ENCODE measurements at places on chromosomes 5 and 9. TPM values are rescaled to one million over a fixed set of nuclear protein-coding genes. Genes with fewer than 3 reads are reported as not detected.
A peak's percentile ranks its signal among the peaks of the same experiment; 100 is the strongest.

DNA sequence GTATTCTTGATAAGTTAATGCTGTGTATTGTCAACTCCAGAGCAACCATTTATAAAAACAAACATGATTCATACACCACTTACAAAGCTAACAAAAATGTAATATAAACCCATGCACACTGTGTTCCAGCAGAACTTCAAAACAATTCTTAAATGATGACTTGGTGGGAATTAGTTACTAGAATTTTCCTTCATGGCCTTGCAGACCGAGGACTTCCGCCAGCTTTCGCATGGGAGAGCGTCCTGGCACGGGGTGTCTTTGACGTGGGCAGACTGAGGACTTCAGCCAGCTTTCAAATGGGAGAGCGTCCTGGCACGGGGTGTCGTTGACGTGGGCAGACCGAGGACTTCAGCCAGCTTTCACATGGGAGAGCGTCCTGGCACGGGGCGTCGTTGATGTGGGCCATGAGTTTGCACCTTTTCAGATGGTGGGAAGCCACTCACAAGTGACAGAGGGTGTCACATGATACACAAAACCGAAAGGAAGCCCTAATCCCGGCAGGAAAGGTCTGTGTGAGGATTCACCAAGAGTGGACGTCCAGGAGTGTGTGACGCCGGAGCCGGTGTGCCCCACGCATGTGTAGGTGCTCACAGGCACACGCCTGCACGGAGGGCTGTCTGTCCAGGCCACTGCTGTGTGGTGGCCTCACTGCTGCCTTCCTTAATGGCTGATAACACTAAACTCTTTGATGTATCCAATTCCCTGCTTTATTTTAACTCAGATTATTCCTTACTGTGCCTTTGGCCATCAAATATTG lies 211.3 kb upstream of the IRX4 start:
- H3K4me1 ChIP-seq, result no peaks in the 10 kb centered on the region
- no peak for DNase-seq
- no peak overlapping the region for H3K27ac ChIP-seq
- no peaks in the 10 kb centered on the region for H3K27me3 ChIP-seq
- H3K36me3 ChIP-seq, result no peaks in the 10 kb centered on the region

KCNT1 gene
- 0.08 TPM for total RNA-seq

NEUROG1 gene
- total RNA-seq, result not detected

SLC4A9 gene
- not detected for total RNA-seq

GRCh38 chr5:16918891-16919671 lies 17.0 kb downstream of the MYO10 start:
- no peak for DNase-seq
- no peak overlapping the region for H3K4me3 ChIP-seq
- H3K4me1 ChIP-seq, result no peaks in the 10 kb centered on the region
- H3K36me3 ChIP-seq, result no peaks in the 10 kb centered on the region

- no peaks in the 10 kb centered on the region for H3K4me1 ChIP-seq
- H3K36me3 ChIP-seq, result no peaks in the 10 kb centered on the region
- H3K4me3 ChIP-seq, result no peak overlapping the region
- peaks cover 3% of the 10 kb centered on the region for H3K27me3 ChIP-seq
- no peak for DNase-seq
- H3K27ac ChIP-seq, result no peak overlapping the region
Observed at GRCh38 chr5:153816870-153817269, 221.8 kb downstream of the FAM114A2 start.

GRCh38 chr5:74428876-74429275 lies 211.7 kb downstream of the ENC1 start:
- H3K36me3 ChIP-seq, result no peaks in the 10 kb centered on the region
- no peak overlapping the region for H3K27ac ChIP-seq
- H3K4me3 ChIP-seq, result no peak overlapping the region

GRCh38 chr5:62627901-62628300 lies 49.3 kb downstream of the LRRC70 start:
- H3K4me1 ChIP-seq, result no peaks in the 10 kb centered on the region
- no peak for DNase-seq
- H3K27ac ChIP-seq, result no peak overlapping the region

OLFM1 gene
- 3.7 TPM for total RNA-seq

SLC28A3 gene
- 1.3 TPM for total RNA-seq

GRCh38 chr5:160251406-160252155 lies 22.3 kb downstream of the FABP6 start:
- no peaks in the 10 kb centered on the region for H3K4me1 ChIP-seq
- H3K36me3 ChIP-seq, result no peaks in the 10 kb centered on the region
- H3K27ac ChIP-seq, result no peak overlapping the region

LHX6 gene
- total RNA-seq, result 0.33 TPM

- no peak for DNase-seq
- no peaks in the 10 kb centered on the region for H3K36me3 ChIP-seq
- no peak overlapping the region for H3K27ac ChIP-seq
- H3K27me3 ChIP-seq, result no peaks in the 10 kb centered on the region
Observed at GRCh38 chr9:74556685-74557084, 59.5 kb downstream of the RORB start.

C1QTNF2 gene
- total RNA-seq, result 0.17 TPM

GRCh38 chr9:131480258-131480657 lies 22.5 kb upstream of the POMT1 start:
- H3K27me3 ChIP-seq, result no peaks in the 10 kb centered on the region
- no peaks in the 10 kb centered on the region for H3K4me1 ChIP-seq
- H3K27ac ChIP-seq, result no peak overlapping the region
- no peak for DNase-seq

ATP10B gene
- 0.05 TPM for total RNA-seq

BNC2 gene
- 0.67 TPM for total RNA-seq

DNA sequence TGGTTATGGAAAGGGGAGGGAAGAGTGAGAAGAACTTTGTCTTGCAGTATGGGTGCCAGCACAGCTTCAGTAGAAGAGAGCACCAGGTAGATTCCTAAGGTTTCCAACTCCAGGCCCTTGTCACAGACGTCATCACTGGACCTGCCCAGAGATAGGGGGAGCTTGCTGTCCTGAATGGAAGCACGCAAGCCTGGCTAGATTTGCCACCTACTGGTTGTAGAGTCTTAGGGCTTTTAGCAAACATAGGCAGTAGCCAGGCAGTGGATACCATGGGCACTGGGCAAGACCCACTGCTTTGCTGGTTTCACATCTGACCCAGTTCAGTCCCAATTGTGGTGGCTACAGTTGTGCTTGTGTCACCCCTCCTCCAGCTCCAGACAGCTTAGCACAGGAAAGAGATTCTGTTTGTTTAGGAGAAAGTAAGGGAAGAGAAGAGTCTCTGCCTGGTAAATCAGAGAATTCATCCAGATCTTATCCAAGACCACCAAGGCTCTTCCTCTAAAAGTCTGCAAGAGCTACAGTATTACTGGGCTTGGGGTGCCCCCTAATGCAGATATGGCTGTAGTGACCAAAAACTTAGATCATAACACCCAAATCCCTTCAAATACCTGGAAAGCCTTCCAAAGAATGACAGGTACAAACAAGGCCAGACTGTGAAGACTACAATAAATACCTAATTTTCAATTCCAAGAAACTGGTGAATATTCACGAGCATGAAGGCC lies 158.9 kb downstream of the HINT1 start:
- no peak overlapping the region for H3K4me3 ChIP-seq
- no peaks in the 10 kb centered on the region for H3K4me1 ChIP-seq
- no peak overlapping the region for H3K27ac ChIP-seq
- no peaks in the 10 kb centered on the region for H3K36me3 ChIP-seq
- no peak for DNase-seq

DBH gene
- 2.4 TPM for total RNA-seq

DNA sequence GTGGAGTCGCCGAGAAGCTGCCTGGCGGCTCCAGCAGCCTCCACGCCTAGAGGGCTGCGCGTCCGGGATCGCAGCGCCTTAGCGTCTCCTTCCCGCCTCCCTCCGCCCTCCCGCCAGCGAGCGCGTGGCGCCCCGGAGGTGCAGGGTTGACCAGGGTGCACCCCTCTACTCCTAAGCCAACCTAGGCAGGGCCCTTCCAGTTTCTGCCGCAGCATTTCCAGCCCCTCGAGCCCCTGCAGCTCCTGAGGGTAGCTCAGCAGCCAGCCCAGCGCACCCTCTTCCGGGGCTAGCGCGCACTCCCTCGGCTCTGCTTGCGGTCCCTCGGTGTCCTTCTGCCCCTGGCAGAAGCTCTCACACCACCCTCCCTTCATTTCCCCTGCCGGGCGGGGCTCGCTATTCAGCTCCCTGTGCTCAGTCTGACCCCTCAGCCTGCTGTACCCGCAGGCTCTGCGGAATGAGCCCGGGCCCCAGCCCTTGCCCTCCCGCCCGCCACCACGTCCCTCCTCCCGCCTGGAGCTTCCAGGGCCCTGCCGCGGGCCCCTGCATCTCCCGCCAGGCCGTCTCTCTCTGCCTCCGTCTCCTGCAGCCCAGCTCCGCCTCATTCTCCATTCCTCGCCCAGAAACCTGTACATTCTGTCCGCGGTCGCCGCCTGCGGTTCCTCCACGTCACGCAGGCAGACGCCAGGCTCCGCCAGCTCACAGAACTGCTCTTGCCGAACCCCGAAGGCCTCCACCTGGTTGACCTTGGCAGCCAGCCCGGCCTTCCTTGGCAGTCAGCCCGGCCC lies 61.8 kb downstream of the SPATA31C2 start:
- H3K27ac ChIP-seq, result peak overlapping the region; percentile 69
- no peaks in the 10 kb centered on the region for H3K27me3 ChIP-seq
- H3K4me3 ChIP-seq, result peak overlapping the region; percentile 54
- H3K36me3 ChIP-seq, result no peaks in the 10 kb centered on the region
- DNase-seq, result peak; percentile 83

DNA sequence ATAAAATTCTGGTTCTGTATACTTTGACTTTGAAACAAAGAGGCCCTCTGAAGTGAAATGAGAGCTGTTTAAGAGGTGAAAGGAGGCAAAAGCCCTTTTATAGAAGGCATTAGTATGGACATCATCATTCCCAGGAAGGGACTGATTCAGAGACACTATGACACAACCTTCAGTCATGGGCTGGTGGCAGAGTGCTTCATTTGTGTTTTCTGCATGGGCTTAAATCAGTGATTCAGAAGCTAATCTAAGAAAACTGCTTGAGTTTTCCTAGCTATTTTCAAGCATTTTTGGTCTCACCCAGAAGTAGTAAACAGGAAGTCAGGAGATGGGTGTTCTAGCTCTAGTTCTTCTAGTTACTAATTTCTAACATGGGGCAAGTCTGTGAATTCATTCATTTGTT lies 288.9 kb downstream of the TRPM3 start:
- no peak for DNase-seq
- H3K27me3 ChIP-seq, result no peaks in the 10 kb centered on the region
- H3K27ac ChIP-seq, result no peak overlapping the region
- H3K4me3 ChIP-seq, result no peak overlapping the region
- H3K36me3 ChIP-seq, result no peaks in the 10 kb centered on the region

GRCh38 chr5:73312146-73312871 lies 136.3 kb downstream of the FOXD1 start:
- no peak overlapping the region for H3K4me3 ChIP-seq
- no peaks in the 10 kb centered on the region for H3K36me3 ChIP-seq
- no peaks in the 10 kb centered on the region for H3K27me3 ChIP-seq
- DNase-seq, result no peak
- no peak overlapping the region for H3K27ac ChIP-seq
- H3K4me1 ChIP-seq, result no peaks in the 10 kb centered on the region

GRCh38 chr9:120447959-120448500 lies 131.9 kb downstream of the CDK5RAP2 start:
- DNase-seq, result no peak
- H3K4me1 ChIP-seq, result no peaks in the 10 kb centered on the region
- H3K36me3 ChIP-seq, result no peaks in the 10 kb centered on the region
- no peak overlapping the region for H3K27ac ChIP-seq

DNA sequence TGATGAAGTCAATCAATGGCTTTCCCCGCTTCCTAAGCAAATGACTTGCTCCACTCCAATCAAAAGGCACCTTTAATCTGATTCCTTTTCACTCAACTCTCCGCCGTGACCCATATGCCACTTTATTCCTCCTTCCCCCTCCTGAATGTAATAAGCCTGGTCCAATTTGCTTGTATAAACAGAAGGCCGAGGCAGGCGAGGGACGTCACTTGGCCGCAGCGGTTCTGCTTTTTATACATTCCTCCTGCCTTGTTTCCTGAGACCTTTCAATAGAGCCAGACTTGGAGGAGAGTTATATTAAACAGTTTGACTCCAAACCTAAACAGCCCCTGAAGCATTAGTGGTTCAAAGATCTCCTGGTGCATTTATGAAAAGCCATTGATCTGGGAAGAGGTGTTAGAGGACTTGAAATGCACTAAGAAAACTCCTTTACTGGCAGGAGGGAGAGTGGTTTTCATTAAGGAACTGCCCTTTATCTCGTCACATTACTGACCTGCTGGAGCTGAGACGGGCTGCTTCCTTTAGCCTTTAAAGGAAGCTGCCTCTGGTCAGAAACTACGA lies 273.4 kb downstream of the SLIT3 start:
- H3K36me3 ChIP-seq, result no peaks in the 10 kb centered on the region
- no peak overlapping the region for H3K4me3 ChIP-seq
- DNase-seq, result no peak
- H3K4me1 ChIP-seq, result no peaks in the 10 kb centered on the region
- H3K27ac ChIP-seq, result no peak overlapping the region
- H3K27me3 ChIP-seq, result no peaks in the 10 kb centered on the region

- no peak overlapping the region for H3K27ac ChIP-seq
- peaks cover 1% of the 10 kb centered on the region for H3K4me1 ChIP-seq
- DNase-seq, result no peak
- H3K4me3 ChIP-seq, result no peak overlapping the region
Observed at GRCh38 chr9:23426144-23426543, 399.9 kb downstream of the ELAVL2 start.

- H3K4me3 ChIP-seq, result no peak overlapping the region
- H3K4me1 ChIP-seq, result no peaks in the 10 kb centered on the region
- no peaks in the 10 kb centered on the region for H3K36me3 ChIP-seq
- no peak for DNase-seq
- H3K27ac ChIP-seq, result no peak overlapping the region
Observed at GRCh38 chr9:116002181-116002580, 151.4 kb upstream of the PAPPA start.

- no peak overlapping the region for H3K4me3 ChIP-seq
- H3K4me1 ChIP-seq, result no peaks in the 10 kb centered on the region
- H3K27me3 ChIP-seq, result no peaks in the 10 kb centered on the region
- H3K36me3 ChIP-seq, result no peaks in the 10 kb centered on the region
- DNase-seq, result no peak
Observed at GRCh38 chr5:135212361-135213026, 178.5 kb upstream of the PITX1 start.

DNA sequence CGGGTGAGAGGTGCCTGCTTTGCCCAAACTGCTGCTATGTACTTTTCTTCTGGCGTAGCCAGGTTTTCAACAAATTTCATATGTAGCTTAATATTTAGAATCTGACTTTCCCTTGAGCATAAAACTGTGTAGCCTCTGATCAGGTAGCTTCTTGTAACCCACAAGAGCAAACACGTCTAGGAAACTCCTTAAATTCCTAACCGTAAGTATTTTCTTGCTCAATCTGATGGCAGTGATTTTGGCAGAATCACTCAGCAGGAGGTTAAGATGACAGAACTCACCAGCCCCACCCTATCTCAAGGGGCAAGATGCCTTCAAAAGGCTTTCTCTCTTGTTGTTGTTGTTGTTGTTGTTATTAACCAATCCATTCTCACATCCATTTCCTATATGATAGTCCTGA lies 20.8 kb downstream of the CKMT2 start:
- H3K4me3 ChIP-seq, result no peak overlapping the region
- no peaks in the 10 kb centered on the region for H3K4me1 ChIP-seq
- no peak overlapping the region for H3K27ac ChIP-seq
- peaks cover 3% of the 10 kb centered on the region for H3K36me3 ChIP-seq
- no peaks in the 10 kb centered on the region for H3K27me3 ChIP-seq

Data from liver (tissue), 10 donors.